ENCODE measurements at places on chromosomes 5 and 9.
A peak's percentile ranks its signal among the peaks of the same experiment; 100 is the strongest.

- DNase-seq = no peak
Measured at GRCh38 chr5:79619854-79620253, 7.6 kb downstream of the TENT2 start.

DNA sequence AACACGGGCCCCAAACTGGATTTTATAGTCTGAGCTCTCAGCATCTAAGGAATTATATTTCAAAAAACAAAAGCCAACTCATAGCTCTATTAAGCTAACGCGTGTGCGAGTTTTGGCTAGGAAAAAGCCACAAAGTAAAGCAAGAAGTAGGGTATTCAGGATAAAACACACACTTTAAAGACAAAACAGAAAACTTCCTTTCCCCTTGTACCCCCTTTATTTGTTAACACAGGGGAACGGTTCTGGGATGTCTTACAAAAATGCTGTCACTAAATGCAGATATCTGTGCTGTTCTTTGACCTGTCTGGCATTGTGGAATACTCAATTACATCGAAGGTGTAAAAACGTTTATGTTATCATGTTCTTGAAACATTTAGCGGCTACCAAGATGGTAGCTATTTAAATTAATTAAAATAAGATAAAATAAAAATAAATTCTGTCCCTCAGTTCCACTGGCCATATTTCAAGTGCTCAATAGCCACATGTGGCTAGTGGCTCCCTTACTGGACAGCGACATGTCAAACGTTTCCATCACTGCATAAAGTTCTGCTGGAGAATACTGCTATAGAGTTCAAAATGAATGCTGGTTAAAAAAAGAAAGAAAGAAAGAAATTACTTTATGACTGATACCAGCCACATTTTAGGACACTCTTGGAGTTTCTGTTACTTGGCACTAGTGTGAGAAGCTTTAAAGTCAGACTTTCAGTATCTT, 7.2 kb upstream of the MEF2C start:
- DNase-seq = no peak

DNA sequence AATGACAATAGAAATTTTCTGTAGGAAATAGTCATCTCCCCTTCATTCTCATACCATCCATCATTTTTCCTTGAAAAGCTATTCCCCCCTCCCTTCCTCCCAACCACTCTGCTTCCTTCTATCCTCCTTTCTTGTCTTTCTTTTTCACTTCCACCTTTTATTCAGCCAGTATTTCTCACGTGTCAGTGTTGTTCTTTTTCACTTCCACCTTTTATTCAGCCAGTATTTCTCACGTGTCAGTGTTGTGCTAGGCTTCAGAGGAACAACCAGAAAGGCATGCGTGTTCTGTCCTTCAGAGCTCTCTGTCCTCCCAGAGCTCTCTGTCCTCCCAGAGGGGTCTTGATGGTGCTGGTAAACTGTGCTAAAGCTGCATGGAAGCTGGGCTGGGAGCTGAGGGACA, 419.6 kb downstream of the GADD45G start:
- DNase-seq = no peak

DNA sequence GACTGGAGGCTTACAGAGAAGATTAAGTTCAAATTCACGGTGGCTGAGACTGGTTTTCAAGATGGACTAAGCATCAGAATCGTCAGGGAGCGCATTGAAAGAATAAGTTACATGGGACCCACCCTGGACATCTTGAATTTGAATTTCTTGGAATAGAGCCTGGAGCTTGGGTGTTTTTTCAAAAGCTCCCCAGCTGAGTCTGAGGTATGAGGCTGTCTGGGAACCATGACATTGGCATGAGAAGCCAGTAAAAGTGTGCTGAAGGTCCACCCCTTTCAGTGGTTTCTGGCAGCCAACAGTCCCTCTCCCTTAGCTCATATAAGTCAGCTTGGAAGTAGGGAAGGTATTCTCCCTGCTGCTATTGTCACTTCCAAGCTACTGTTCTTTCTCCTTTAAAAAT, 97.8 kb downstream of the MAST4 start:
- no peak for DNase-seq

DNA sequence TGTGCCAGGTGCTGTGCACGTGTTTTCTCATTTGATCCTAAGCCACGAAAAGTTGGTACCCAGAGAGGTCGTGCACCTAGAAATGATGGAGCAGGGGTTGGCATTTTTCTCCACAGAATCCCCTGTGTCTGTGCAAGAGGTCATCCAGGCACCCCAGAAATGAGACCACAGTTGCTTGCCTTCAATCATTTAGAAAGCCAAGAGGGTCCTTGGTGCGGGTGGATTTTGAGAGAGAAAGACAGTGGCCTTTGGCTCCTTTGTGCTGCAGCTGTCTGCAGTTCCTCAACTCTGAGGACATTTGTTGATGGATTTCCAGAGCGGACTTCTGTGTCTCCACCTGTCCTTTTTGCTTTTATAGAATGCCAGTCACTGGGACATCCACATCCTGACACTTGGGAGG, 33.8 kb upstream of the SPRY4 start:
- no peak for DNase-seq

GRCh38 chr9:96449845-96450612, at the start of gene HABP4:
Gene HABP4, plus strand, starts transcription at chr9:96450169. Its CDS starts 111 bp downstream, at chr9:96450280.
- peak; percentile 89 for DNase-seq

GRCh38 chr9:126470241-126470993, 143.3 kb upstream of the LMX1B start:
- no peak for DNase-seq

GRCh38 chr5:172617817-172618216, 23.2 kb upstream of the NEURL1B start:
- no peak for DNase-seq

- DNase-seq = no peak
Measured at GRCh38 chr5:66807743-66808142, 211.6 kb downstream of the MAST4 start.

DNA sequence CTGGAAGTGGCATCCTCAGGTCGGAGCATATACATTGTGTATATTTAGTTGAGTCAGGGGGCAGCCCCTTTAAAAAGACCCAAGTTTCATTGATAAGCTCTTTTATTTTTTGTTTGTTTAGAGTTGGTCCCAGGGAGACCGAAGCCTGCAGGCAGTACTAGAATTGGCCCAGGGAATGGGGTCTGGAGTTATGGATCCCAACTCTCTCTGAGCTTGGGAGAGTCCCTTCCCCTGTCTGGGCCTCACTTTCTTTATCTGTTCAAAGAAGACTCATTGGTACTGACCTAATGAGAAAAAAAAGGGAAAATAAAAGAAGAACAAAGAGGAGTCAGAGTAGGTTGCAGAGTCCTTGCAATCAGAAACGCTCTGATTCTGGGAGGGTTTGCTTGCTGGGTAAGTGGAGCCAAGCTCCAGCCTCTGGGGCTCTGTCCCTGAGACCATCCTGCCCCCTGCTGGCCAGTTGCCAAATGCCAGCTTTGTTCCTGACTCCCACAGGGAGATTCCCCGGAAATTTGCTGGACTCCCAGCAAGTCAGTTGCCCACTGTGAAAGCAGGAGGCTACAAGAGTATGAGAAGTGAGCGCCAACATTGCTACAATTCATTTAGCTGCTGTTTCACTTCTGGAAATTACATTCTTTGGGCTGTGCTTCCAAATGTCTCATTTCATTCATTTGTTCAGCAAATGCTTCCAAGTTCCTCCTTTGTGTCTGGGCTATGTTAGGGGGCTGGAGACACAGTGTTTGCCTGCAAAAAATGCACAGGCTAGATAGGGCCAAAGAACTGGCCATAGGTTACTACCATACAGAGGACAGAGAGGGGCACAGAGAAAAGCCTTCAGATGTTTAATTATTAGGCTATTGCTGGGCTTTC, 156.2 kb downstream of the MELK start:
- DNase-seq = no peak

DNA sequence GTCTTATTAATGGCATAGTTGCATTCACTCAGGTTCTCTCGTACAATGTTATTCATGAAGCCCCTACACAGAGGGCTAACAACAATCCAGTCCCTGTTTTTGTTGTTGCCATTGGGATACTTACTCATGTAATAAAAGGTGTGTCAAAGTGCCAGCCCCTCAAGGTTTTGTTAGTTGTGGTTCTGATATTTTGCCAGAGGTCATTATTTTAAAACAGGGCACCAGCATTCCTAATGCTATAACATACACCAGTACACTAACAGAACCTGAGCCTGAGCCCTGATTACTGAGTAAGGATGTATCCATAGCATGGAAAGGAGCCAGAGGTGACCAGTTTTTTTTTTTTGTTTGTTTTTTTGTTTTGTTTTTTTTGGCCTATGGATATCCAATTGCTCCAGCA, 50.2 kb downstream of the SMC2 start:
- DNase-seq = no peak

GRCh38 chr5:135225856-135226560, 173.0 kb downstream of the MACROH2A1 start:
- no peak for DNase-seq

GRCh38 chr5:72412283-72413055, 92.3 kb downstream of the PTCD2 start:
- no peak for DNase-seq

- no peak for DNase-seq
Measured at GRCh38 chr5:148899993-148900392, 73.6 kb downstream of the ADRB2 start.

GRCh38 chr9:93406371-93406770, 45.1 kb upstream of the FAM120A start:
- no peak for DNase-seq

DNA sequence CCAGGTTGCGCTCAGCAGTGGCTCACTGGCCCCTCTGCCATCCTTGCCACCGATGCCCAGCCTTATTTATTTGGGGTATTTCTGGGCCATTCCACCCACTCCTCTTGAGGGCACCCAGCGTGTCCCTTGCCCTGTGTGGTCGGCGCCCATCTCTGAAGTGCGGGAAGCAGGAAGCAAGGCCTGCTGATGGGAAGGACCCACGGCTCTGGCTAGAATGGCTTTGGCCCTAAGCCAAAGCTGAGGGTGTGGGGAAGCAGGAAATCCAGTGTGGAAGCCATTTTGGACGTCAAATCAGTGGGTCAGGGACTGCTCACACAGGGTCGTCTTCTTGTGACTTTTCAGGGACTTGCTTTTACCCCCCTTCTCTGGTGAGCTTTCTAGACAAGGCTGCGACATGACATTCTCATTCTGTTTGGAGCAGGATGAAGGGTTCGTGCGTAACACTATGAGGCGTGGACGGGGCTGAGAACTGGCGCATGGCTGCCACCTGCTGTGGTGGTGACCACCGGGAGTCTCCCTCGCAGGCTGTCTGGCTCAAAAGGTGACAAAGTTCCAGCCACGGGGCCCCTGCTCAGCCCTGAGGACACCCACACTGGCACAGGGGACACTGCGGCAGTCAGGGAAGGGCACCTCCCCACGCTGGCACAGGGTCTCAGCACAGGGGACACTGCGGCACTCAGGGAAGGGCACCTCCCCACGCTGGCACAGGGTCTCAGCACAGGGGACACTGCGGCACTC, 50.7 kb upstream of the NKD2 start:
- DNase-seq = no peak

GRCh38 chr5:6734243-6734700, 21.0 kb downstream of the TENT4A start:
- no peak for DNase-seq

DNA sequence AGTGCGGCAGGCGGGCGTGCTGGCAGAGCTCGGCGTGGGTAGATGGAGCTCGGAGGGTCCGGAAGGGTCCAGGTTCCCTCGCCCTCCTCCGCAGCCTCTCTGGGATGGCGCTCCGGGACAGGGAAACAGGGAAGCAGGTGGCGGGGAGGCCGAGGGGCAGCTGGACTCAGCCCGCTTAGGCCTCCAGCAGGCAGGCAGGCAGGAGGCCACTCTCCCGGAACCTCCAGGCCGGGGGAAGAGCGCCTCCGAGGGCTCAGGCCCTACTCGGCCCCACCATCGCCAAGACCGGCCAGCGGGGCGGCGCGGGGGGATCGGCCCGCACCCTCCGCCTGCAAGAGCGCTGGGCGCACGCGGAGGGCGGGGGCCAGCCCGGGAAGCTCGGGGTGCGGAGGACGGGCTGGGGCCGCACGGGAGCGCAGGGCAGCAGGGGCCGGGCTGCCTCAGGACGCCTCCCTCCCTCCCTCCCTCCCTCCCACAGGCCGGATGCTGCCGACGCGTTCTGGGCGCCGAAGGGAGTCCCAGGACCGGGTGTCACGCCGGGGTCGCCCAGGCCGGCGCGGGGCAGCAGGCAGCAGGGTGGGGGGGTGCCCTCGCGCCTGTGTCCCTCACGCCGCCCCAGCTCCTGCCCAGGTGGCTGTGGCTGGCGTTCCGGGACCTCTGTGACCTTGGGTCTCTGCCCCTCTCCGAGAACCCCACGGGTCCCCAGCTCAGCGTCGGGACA, 977 bp downstream of the MGAT4B start:
- no peak for DNase-seq

GRCh38 chr5:819078-819477, 31.7 kb downstream of the ZDHHC11 start:
- no peak for DNase-seq

DNA sequence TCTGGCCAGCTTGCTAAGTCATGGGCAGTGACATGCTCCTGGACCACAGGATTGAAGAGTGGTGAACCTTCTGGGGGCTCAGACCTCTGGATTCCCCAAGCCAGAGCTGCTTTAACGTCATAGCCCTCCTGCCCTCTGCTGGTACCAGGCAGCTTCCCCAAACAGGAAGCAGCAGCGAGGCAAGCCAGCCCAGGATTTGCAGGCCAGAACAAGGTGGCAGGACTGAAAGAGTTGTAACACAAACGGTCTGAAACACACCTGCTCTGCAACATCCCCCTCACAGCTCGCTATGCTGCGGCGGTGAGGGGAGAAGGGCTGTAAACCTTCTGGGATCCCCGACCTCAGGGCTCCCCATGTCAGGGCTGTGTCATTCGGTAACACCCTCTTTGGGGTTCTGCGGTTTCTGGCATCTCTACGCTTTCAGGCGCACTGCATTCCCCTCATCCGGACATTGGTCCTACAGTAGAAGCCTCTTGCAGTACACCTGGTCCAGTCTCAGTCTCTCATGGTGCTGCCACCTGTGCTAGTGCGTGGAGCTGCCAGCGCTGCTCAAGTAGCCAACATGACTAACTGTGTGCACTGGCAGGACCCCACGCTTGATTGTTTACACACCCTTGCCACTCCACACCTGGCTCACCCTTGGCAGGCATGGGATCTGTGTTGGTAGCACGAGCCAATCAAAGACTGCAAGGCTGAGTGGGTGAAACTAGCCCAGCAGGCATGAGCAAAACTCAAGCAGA, 893.3 kb downstream of the PTPRD start:
- DNase-seq = no peak

GRCh38 chr9:89284076-89284475, 26.9 kb upstream of the CKS2 start:
- DNase-seq = no peak

DNA sequence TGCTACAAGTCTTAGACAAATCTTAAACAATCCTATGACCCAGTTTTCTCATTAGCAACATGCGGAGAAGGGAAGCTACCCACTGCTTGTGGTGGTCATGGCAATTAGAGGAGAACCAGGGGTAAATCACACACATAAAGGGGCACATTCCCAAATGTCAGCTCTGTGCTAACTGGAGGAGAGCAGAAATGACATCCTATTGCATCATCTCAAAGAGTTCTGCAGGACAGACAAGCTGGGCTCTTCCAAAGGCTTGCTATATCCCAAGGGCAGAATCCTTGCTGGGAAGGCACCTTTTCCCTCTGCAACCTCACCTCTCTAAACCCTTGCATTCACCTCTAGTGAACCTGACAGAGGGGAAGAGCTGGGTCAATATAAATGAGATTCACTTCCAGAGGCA, 17.0 kb upstream of the WWC1 start:
- no peak for DNase-seq
